RCC 7860 (cell line): ENCODE measurements at places on chromosomes 12 and 14.

DNA sequence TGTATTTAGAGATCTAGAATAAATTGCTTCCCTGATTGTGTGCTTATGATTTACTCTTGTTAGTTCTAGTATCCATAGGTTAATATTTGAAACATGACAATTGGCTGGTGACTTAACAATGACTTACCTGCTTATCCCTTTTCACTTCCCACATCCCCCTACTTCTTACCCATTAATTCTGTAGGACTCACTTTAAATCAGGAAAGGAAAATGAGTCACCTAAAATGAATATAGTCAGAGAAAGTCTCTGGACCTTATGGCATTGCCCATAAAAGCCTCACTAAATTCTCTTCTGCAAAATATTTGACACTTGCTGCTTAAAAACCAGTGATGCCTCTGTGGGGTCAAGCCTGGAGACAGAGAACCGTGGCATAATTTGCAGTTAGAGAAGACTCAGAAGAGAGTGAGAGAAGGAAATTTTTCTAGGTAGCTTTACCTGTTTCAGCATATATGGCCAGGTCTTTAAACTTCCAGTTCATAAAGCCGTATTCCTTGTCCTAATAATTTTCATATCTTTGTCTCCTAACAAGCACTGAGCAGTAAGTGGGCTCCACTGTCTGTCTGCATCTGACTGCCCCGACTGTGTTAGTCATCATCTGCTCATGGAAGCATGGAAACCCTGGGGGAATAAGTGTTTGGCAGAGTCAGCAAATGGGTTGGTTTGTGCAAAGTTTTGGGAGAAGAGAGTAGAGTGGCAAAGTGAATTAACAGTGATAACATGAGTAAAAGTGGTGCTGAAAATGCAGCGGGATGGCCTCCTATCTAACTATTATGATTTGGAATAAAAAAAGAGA lies 294.4 kb downstream of the AKAP6 start:
- DNase-seq = no peak

- DNase-seq = no peak
These were observed 392.3 kb upstream of the TMPO start for GRCh38 chr12:98123021-98123461.

GRCh38 chr12:87202189-87202588 lies 827.0 kb downstream of the C12orf50 start:
- DNase-seq = no peak

DNA sequence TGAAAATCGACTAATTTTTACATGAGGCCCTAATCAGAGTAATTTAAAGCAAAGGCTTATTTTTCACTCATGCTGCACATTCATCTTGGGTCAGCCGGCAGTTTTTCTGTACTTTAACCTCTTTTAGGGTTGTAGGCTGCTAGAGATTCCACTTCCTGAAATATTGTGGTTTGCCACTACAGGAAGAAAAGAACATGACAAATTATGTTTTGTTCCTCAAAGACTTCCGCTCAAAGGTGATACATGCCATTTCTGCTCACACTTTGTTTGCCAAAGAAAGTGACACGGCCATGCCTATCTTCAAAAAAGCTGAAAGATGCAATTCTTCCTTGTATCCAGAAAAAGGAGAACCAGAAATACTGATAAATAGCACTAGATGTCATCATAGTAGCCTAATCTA lies 183.4 kb upstream of the PPFIA2 start:
- peak; percentile 8 for DNase-seq
